ENCODE measurements at places on chromosomes 12 and 14.

DNA sequence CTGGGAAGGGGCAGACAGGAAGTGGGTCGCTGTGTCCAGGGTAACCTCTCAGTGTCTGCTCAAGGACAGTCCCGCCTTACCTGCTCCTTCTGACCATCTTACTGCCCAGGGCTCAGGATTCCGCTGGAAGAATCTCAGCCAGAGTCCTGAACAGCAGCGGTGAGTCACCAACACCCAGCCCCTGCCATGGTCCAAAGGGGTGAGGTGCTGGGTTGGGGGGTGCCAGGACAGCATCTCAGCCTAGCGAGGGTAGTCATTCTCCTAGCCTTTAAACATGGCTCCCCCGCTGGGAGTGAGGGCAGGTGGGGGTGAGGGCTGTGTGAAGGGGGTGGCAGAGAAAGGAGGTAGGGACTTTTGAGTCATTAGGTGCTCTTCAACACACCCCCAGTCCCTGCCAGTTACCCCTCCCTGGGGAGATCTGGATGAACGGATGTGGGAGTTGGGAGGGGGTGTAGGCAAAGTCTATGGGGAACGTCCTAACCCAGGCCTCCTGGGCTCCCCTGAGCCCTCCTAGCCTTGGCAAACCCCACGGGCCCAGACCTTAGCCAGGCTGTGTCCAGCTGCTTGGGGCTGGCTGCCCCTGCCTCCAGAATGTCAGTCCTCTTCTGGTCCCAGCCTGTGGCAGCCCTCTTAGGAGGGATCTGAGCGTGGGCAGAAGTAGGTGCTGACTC, 2.5 kb downstream of the TAMALIN start:
- DNase-seq: no peak

GRCh38 chr14:76034566-76034965, 49.0 kb downstream of the IFT43 start:
- DNase-seq: no peak

DNA sequence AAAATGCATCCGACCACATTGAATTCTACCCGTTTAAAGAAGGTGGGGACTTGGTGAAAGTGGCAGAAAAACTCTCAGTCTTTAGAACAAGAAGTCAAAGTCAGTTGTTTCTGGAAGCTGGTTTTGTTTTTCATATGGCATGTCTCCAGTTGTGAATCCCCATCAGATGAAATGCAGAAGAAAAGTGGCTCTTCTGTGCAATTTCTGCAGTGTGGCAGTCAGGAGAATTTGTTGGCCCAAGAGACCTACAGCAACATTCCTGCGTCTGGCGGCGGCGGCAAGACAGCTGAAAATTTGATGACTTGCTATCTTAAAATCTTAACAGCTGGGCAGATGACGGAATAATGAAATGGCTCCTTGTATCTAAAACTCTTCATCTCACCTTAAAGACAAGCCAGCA, 201.5 kb downstream of the FOXN3 start:
- DNase-seq: peak; percentile 25

DNA sequence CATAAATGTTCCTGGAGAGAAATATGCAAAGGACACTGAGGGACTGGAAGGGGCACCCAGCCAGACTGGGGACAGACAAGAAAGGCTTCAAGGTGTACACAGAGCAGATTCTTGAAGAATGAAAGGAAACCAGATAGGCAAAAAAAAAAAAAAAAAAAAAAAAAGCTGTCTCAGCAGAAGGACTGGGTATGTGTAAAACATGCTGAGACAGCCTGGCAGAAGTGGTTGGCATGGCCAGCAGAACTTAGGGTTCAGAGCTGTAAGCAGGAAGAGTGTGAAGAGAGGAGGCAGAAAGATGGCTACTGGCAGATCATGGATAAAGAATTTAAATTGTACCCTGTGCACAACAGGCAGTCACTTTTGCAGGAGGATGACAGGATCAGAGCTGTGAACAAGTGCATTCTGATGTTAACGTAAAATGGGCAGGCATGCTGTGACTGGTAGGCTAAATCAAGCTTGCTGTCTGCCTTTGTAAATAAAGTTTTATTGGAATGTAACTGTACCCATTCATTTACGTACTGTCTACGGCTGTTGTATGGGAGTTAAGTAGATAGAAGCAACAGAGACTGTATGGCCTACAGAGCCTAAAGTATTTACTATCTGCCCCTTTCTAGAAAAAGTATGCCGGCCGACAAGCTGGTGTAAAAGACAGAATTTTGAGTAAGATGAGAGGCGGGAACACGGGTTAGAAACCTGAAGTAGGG, 42.2 kb downstream of the UBR7 start:
- no peak for DNase-seq

Data from GM03348 (cell line).